Astrocyte of the spinal cord (primary cell): ENCODE measurements at places on chromosomes 4 and X.

DNA sequence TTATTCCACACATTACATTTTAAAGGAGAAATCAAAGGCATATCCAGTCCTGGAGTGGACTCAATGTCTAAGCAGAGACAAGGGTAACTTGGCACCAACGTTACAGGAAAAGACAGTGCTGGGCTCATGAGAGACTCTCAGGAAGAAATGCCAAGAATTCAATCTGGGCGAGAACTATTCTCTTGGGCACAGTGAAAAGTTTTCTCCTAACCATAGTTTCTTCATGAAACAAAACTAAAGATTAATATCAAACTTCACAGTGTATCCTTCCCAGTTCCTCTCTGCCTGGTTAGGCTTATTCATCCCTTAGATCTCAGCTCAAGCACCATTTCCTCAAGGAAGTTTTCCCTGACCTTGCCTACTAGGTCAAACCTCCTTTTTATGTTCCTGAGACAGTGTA lies 109.4 kb upstream of the TLL1 start:
- no peak for DNase-seq

- no peak for DNase-seq
Measured at GRCh38 chr4:15470128-15470475, 420 bp downstream of the CC2D2A start.

DNA sequence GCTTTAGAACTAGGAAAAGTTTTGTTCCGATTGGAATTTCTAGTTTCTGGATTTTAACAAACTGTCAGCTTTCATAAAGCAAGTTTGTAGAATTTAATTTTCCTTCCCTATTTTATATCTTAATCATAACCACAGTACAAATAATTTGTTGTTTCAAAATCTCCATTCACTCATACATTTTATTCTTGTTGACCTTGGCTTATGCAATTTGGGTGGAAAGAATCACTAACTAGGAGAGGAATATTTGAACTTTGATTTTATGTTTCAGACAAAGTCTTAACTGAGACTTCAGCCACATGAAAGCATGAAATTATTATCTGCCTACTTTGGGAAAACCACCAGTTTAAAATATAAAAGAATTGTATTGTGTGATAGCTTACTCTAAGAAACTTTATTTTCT lies 427.9 kb downstream of the SPRY1 start:
- no peak for DNase-seq

GRCh38 chr4:183356931-183357675 lies 34.9 kb upstream of the CLDN24 start:
- no peak for DNase-seq

GRCh38 chr4:153962311-153963039 lies 173.6 kb upstream of the SFRP2 start:
- DNase-seq, result no peak

GRCh38 chrX:96824166-96824565 lies 59.5 kb upstream of the RPA4 start:
- no peak for DNase-seq

DNA sequence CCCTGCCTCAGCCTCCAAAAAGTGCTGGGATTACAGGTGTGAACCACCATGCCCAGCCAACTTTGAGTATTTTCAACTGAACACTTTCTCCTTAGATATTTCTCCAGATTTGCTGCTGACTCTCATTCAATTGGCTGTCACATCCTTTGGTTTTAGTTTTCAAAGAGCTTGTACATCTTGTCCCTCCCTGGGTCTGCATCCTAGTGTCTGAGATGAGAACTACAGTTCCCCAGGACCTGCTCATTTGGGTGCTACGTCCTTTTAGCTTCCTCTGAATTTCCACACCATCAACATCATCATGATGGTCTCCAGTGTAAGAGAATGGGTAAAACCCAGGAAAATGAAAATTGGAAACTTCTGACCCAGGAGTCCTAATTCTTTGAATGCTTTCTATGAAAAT lies 312.9 kb downstream of the NLGN4X start:
- no peak for DNase-seq

DNA sequence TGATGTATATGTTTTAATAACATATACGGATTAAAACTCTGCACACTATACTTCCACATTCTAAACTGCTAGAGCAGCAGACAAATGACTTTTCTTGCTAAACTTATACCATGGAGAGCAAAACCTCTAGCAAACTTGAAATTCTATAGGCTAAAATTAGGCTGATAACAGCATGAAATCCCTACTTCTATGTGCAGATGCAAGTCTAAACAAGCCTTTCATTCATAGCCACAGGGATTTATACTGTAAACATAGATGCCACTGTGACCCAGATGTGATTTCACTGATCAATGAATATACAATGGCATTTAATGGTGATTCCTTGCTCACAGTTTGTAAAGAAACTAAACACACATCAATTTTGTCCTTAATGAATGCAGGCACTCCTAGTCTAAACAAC lies 151.0 kb downstream of the ANTXR2 start:
- DNase-seq, result no peak

DNA sequence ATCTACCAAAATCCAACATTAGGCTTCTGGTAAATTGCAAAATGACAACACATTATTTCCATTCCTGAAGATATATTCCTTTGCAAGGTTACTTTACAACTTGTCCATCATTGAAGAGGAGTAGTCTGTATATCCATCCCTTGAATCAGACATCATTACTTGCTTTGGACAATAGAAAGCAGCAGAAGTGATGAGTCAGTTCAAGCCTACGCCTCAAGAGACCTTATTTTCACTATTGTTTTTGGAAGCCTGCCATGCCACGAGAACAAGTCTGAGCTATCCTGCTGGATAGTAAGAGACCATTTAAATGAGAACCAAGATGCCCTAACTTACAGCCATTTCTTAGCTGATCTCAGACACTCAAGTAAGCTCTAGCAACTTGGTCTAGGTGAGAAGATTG lies 246.0 kb upstream of the HHIP start:
- peak; percentile 96 for DNase-seq

DNA sequence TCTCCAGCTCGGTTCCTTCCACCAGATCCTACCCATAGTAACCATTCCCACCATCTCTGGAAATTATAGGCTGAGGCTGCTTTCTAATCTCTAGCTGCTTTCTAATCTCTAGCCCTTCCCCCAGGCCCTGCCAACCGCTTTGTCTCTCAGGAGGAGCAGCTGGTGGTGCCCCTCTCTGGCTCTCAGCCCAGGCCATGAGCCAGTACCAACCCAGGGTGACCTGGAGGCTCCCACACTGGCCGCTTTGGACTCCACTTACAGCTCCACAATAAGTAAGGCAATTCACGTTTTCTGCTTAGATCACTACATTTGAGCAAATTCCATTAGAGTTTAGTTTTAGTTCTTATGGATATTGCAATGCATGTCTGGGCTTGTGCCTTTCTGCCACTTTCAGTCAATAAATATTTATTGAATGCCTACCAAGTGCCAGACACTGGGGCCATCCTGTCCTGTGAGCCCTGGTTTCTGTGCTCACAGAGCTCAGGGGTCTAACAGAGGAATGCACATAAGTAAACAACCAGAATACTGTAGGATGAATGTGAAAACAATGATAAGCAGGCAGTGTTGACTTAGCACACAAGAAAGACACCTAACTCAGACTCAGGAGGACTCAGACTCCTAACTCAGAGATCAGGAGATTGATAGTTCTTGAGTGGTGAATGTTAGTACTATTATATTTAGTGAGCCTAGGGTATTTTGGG lies 38.9 kb downstream of the SMC1A start:
- no peak for DNase-seq

DNA sequence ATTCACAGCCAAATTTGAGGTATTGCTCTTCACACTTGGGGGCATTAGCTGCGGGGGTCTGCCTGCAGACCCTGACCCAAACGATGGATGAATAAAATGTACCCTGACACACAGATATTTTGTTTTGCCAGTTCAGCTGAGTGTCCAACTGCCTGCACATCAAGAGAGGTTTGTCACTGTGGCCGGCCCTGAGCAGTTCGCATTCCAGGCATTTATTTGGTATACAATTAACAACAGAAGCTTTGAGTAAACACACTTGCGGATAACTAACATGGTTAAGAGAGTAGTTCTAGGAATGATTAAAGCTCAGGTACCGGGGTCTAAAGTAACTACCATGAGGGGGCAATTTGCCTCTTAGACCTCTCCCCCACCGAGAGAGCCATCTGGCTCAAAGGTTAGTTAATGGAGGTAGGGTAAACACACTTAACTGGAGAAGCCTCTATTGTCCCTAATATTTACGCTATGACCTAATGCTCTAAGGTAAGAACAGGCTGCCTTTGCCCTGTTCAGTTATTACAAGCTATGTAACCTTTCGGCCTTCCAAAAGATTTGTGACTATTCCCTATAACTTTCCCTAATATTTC lies 162.0 kb downstream of the SNCA start:
- no peak for DNase-seq

GRCh38 chr4:124937993-124938392 lies 225.5 kb upstream of the ANKRD50 start:
- DNase-seq, result no peak

- DNase-seq, result peak; percentile 3
Measured at GRCh38 chrX:132716006-132716405, 227.2 kb upstream of the MBNL3 start.

DNA sequence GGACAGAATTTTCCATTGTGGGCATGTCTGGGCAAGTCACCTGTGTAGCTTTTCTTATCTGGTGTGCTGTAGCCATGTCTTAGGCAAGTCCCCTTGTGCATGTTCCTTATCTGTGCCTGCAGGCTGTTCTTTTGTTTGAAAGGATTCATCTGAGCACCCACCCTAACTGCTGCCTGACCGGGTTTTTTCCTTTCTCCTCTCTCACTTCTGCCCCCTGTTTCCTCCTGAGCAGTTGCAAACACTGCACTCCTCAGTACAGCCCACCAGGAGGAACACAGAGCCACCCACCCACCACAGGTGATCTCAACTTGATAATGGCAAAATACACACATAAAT lies 29.2 kb upstream of the IL9R start:
- no peak for DNase-seq

DNA sequence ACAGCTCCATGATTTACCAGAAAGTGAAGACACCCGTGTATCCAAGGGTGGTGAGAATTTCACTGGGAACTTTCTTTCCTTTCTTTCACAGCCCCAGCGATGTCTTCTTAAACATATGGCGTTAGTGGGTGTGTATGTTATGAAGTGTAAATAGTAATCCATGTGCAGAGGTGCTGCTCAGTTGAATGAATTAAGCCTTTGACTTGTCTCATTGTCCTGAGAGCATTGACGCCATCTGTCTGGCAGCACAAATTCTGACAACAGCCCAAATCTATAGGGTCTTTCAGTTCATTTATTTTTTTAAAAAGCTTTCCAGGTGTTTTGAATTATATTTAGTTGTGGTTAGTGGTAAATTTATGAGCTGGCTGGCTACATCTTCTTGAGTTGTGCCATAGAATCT lies 69.4 kb downstream of the CLCN5 start:
- no peak for DNase-seq

DNA sequence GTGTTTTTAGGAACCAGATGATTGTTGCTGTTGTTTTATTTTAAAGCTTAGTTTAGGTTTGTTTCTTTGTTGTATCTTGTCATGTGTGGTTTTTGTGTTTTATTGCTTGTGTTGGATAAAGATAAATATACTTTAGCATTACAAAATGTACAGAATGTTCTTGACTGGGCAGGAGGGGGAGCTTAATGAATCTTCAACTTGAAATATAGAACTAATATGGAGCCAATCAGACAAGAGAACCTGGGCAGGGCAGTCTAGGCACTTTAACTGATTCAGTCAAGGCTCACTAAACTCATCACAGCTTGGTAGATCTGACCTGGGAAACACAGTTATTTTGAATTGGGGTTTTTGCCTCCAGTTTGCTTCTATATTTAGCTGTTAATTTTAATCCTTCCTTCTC lies 304.2 kb downstream of the ARHGAP24 start:
- peak; percentile 75 for DNase-seq

GRCh38 chrX:77426811-77427210 lies 20.4 kb upstream of the FGF16 start:
- DNase-seq, result peak; percentile 20

DNA sequence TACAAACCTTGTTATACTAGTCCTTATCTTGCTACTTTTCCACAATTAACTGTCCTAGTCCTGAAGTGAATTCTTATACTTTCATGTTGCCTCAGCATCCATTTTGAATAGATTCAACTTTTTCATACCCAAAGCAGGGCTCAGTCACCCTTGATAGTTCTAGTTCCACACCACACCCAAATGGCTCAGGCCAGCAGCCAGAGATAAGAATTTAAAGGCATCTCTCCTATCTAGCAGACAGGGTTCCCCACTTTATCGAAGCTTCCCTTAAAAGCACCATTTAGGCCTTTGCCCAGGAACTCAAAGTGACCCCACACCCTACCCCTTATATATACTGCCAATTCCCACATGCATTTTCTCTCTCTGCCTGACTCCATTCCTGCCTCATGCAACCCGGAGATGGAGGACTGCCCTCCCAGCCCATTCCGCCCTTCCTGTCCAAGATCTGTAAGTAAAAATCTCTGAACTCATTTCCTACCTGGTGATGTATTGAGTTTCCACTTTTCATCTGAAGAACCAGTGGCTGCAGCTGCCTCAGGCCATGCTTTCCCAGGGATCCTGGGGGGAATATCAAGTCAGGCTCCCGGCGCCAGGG lies 63.7 kb upstream of the TXK start:
- no peak for DNase-seq

DNA sequence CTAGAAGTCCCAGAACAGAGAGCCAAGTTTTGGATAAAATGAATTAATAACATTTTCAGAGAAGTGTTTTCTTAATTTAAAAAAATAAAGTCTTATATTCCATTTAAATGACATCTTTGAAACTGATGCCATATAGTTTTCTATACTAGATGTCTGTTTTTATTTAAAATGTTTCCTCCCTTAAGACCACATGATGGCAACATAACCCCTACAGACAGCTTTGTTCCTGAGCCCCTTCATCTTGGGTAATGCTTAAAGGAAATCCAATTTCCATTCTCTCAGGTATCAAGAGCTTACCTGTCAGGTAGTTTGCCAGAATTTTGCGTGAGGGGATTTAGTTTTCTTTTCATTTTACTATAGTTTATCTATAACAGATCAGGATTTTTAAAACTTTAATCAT lies 181.4 kb upstream of the UGT8 start:
- no peak for DNase-seq

DNA sequence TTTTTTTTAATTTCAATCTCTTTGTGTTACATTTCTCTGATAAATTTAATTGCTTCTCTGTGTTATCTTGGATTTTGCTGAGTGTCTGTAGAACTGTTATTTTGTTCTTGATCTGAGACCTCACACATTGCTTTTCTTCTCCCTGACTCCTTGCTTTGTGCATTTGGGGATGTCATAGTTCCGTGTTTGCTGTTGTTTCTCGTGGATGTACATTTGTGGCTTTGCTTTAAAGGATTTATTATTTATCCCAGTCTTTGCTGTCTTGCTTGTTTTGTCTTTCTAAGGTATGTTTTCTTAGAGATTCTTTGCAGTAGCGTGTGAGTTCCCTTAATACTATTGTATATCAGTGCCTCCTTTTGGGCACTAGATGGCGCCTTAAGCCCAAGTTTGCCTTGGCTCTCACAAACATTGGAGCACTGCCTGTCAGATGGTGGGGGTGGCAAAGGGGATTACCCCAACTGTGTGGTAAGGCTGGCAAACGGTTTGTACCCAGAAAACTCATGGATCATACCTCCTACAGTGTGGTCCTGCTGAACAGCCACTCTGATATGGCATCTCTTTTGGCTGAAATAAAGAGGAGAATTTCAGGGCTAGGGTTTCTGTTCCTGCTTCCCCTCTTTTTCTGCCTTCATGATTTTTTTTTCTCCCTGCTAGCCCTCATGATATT lies 96.4 kb downstream of the PGRMC2 start:
- DNase-seq, result peak; percentile 76

GRCh38 chr4:80334568-80334967 lies 962 bp upstream of the CFAP299 start:
- no peak for DNase-seq
